Tibial nerve (tissue), 4 donors: ENCODE measurements at places on chromosomes 11 and 22. TPM values are rescaled to one million over a fixed set of nuclear protein-coding genes. Genes with fewer than 3 reads are reported as not detected.

DNA sequence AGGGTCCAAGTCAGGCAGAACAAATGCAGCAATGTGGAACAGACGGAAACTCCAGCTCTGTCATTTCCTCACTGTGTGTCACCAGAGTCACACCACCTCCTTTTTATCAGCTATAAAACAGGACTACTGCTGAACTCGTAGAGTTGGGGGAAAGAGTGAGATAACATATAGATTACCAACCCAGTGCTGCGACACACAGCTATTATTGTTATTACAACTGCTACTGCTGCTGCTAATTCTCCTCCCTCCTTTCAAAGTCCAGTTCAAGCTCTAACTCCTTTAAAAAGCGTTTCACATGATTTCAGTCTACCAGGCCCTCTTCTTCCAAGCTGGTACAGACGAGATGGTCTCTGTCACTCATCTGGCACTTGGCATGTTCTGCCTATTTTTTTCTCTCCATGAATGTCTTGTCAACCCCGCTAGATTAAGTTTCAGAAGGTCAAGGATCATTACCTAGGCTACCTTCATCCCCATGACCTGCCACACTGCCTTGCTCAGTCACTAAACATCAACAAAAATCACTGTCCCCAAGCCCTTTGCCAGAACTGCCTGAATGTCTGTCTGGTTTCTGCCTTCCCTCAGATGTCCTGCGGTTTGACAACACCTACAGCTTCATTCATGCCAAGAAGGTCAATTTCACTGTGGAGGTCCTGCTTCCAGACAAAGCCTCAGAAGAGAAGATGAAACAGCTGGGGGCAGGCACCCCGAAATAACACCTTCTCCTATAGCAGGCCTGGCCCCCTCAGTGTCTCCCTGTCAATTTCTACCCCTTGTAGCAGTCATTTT, 3.7 kb upstream of the MTFP1 start:
- H3K36me3 ChIP-seq, result no peaks in the 10 kb centered on the region
- DNase-seq, result no peak
- H3K27me3 ChIP-seq, result no peaks in the 10 kb centered on the region
- H3K4me1 ChIP-seq, result peaks cover 42% of the 10 kb centered on the region

DNA sequence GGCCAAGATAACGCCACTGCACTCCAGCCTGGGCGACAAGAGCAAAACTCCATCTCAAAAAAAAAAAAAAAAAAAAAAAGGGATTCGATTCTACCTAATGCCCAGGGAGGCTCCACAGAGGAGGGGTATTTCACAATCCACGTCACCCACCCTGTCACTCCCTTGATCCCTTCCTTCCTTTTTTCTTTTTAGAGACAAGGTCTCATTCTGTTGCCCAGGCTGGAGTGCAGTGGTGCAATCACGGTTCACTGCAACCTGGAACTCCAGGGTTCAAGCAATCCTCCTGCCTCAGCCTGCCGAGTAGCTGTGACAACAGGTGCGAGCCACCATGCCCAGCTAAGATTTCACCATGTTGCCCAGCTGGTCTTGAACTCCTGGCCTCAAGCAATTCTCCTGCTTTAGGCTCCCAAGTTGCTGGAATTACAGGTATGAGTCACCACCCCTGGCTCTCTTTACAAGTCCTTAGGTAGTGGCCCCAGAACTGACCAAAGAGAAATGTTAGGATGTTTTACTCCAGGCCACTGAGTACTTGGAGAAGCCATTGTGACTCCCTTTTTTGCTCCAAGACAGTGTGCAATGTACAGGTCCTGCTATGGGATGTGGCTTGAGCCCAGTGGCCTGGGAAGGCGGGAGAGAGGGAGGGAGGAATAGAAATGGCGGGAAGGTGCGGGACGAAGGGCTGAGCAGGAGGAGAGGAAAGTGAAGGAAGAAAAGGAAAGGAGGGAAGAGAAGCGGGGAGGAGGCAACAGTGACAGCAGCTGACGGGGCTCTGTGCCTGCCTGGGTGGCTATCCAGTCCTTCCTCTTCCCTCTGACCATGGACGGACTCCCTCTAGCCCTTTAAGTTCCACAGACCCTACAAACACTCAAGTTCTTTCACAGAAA, 11.8 kb upstream of the FXYD2 start:
- H3K27ac ChIP-seq, result no peak overlapping the region
- no peak overlapping the region for H3K4me3 ChIP-seq
- DNase-seq, result no peak
- H3K27me3 ChIP-seq, result no peaks in the 10 kb centered on the region
- no peaks in the 10 kb centered on the region for H3K4me1 ChIP-seq

DNA sequence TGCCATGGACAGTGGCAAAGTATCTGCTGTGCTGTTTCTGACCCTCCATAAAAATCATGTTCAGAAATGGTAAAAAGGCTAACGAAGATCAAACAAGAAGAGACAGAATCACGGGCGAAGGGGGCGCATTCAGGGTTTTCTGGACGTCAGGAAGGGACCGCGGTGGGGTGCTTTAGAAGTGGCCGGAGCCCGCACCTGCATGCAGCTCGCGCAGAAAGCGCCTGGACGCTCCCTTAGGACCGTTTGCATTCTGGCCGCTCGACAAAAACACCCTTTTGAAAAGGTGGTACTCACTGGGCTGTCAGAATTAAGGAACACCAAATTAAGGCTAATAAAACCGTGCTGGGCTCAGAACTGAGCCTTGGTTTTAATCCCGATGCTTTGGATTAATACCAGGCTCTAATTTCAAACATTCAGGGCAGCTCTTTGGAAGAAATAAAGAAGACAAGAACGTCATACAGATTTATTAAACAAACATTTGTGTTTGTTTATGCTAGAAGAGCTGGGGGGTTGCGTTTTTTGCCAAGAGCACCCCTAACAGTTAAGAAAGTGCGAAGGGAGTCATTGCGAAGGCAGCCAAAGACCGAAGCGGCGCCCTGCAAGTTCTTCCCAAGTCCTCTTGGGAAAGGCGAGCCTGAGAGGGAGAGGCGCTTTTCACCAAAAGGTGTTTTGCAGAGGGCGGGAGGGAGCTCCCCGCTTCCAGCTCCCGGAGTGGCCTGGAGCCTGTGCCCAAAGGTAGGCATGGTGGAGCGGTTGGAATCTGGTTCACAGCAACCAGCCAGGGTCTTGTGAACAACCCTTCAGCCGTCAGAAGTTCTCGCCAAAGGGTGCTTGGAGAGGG, 47.7 kb upstream of the DBX1 start:
- H3K27me3 ChIP-seq, result no peaks in the 10 kb centered on the region
- no peaks in the 10 kb centered on the region for H3K36me3 ChIP-seq
- no peak for DNase-seq
- no peaks in the 10 kb centered on the region for H3K4me1 ChIP-seq

DNA sequence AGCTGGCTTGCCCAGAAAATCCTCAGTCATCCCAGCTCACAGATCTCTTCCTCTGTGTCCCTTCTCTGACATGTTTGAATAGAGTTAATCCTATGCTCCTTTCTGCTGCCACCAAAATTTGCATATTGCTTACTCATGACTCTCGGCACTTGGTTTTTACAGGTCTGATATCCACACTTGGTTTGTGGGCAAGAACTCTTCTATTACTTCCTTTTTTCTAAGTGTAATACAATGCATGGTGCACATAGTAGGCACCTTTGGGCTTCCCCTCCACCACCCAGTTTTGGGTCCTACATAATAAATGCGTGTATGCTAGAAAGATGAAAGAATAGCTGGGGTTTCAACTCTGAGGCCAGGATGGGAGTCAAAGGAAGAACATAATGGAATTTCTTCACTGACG, 69.7 kb upstream of the GRK3 start:
- peaks cover 6% of the 10 kb centered on the region for H3K36me3 ChIP-seq
- no peak overlapping the region for H3K27ac ChIP-seq
- DNase-seq, result no peak
- H3K4me3 ChIP-seq, result no peak overlapping the region

- H3K27me3 ChIP-seq, result no peaks in the 10 kb centered on the region
- no peaks in the 10 kb centered on the region for H3K4me1 ChIP-seq
- DNase-seq, result no peak
- H3K4me3 ChIP-seq, result no peak overlapping the region
- H3K36me3 ChIP-seq, result no peaks in the 10 kb centered on the region
- H3K27ac ChIP-seq, result no peak overlapping the region
These were observed 55.0 kb downstream of the DDI1 start for GRCh38 chr11:104091281-104092096.

DNA sequence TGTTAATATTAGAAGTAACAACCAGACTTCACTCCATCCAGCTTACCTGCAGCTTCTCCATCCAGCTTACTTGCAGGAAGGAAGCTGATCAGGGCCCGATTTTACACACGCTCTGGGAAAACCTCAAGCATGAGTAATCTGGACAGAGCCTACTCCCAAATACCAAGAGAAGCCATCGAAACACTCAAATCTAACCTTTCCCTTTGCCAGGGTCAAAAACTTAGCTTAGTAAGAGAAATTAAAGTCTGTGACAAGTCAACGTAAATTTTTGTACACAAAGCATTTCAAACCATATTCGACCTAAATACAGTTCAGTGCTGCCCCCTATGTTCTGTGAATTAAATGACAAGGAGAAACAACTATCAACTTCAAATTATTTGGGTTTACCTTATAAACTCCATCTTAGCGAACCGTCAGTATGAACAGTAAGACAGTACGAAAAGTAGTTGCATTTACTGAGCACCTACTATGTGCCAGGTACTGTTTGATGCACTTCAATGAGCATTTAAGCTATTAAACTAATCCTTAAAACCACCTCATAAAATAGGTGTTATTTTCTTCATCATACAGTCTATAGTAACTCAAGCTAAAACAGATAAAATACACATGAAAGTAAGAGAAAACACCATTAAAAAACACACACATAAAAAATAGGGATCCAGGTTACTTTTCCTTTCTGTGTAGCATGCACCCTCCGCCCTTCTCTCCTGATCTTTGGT, 36.9 kb downstream of the ARFGAP3 start:
- no peaks in the 10 kb centered on the region for H3K4me1 ChIP-seq
- no peaks in the 10 kb centered on the region for H3K36me3 ChIP-seq
- no peak overlapping the region for H3K27ac ChIP-seq
- H3K4me3 ChIP-seq, result no peak overlapping the region
- no peak for DNase-seq

- H3K27me3 ChIP-seq, result no peaks in the 10 kb centered on the region
- DNase-seq, result no peak
These were observed 772 bp downstream of the SBF1 start for GRCh38 chr22:50473855-50474671.

GRCh38 chr11:116648247-116649174, 124.3 kb downstream of the BUD13 start:
- no peak overlapping the region for H3K27ac ChIP-seq
- no peaks in the 10 kb centered on the region for H3K36me3 ChIP-seq
- H3K4me1 ChIP-seq, result no peaks in the 10 kb centered on the region
- H3K27me3 ChIP-seq, result no peaks in the 10 kb centered on the region
- H3K4me3 ChIP-seq, result no peak overlapping the region

DNA sequence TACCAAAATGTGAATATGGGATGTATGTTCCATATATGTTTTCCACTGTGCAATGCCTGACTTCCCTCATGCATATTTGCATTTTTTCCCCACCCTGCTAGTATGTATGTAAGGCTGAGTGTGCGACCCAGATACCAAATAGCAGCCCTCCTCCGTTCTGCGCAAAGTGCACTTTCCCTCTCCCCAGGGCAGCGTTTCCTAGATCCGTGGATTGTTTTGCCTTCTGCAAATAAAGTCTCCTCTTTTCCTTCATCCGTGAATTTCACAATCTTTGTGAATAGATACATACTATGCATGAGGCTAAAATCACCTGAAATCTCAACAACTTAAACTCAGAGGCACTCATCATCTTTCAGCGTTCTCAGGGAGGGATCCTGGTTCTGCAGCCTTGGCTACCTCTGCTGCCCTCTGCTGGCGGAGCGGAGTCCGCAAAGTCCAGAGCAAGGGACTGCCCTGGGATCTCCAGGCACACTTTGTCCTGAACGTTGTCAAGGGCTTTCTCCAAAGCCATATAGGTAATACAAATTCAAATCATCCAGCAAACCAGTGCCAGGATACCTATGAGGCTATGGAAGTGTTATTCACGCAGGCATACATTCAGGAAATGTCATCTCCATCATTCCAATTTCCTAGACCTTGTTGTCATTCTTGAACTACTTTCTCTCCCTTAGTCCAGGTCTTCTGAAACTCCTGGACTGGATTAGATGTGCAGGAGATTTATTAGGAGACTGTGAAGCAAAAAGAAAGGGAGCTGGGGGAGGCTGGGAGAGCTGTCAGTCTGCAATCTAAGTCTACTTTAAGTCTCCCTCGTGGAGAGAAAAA, 53.1 kb downstream of the CNTF start:
- H3K27me3 ChIP-seq, result peaks cover 3% of the 10 kb centered on the region
- H3K4me3 ChIP-seq, result no peak overlapping the region
- no peaks in the 10 kb centered on the region for H3K36me3 ChIP-seq
- no peaks in the 10 kb centered on the region for H3K4me1 ChIP-seq

DNA sequence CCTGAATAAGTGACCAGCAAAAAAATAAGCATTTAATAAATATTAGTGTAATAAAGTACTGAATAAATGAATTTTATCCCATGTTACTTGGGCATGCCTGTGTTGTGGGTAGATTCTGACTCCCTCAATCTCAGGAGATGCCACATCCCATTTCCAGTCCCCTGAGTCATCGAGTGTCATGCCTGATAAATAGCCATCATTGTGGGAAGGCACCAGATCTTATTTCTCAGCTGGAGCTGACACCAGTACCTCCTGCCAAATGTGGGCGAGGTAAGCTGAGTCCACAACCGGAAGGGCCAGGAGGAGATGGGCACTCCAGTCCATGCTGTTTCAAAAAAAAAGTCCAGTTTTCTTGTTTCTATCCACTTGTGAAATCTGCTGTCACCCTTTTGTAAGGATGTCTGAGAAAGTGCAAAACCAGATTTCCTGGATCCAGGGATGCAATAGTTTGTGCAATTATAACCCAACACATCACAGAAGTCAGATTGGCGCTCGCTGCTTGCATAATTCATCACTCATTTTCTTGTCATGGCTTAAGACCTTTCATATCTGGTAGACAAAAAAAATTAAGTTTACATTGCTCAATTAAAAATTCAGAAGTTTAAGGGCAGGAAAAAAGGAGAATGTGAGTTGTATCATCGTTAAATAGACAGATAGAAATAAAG, 311.6 kb downstream of the MIAT start:
- no peak overlapping the region for H3K27ac ChIP-seq
- H3K4me3 ChIP-seq, result no peak overlapping the region
- H3K36me3 ChIP-seq, result no peaks in the 10 kb centered on the region
- no peaks in the 10 kb centered on the region for H3K27me3 ChIP-seq

- DNase-seq, result no peak
- no peaks in the 10 kb centered on the region for H3K36me3 ChIP-seq
- no peaks in the 10 kb centered on the region for H3K27me3 ChIP-seq
- no peak overlapping the region for H3K4me3 ChIP-seq
- no peak overlapping the region for H3K27ac ChIP-seq
These were observed 688.4 kb downstream of the CNTN5 start for GRCh38 chr11:99708928-99709672.

Gene KLHL35
- total RNA-seq, result 6.5 TPM

Gene TEF
- total RNA-seq, result 38.7 TPM

Gene TSPAN32
- total RNA-seq, result 1.8 TPM
